ENCODE measurements at places on chromosomes 3 and 15. TPM values are rescaled to one million over a fixed set of nuclear protein-coding genes. Genes with fewer than 3 reads are reported as not detected.

CYP19A1 gene
- total RNA-seq, result not detected

CASR gene
- total RNA-seq, result not detected

ROPN1 gene
- total RNA-seq, result not detected

DPPA4 gene
- not detected for total RNA-seq

SAXO2 gene
- total RNA-seq, result 3.7 TPM

STRC gene
- total RNA-seq, result 0.22 TPM

DNA sequence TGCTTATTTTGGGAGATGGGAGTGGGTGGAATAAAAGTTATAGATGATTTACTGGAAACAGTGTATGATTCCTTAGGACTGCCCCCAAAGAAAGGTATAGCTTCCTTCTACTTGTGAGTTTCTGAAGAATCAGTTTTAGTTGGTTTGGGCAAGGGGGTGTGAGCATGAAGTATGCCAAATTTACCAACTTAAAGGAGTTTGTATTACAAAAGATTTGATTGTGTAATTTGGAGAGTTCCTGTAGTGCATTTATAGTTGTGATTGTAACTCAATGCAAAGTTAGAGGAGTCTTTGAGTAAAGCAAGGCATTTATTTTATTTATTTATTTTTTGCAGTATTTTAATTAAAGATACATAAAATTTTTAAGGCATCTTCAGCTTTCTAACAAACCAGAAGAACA, 42.8 kb downstream of the TSC22D2 start:
- no peaks in the 10 kb centered on the region for H3K27me3 ChIP-seq
- no peak overlapping the region for H3K4me3 ChIP-seq
- H3K36me3 ChIP-seq, result peaks cover 6% of the 10 kb centered on the region
- no peak overlapping the region for H3K27ac ChIP-seq
- DNase-seq, result no peak

DNA sequence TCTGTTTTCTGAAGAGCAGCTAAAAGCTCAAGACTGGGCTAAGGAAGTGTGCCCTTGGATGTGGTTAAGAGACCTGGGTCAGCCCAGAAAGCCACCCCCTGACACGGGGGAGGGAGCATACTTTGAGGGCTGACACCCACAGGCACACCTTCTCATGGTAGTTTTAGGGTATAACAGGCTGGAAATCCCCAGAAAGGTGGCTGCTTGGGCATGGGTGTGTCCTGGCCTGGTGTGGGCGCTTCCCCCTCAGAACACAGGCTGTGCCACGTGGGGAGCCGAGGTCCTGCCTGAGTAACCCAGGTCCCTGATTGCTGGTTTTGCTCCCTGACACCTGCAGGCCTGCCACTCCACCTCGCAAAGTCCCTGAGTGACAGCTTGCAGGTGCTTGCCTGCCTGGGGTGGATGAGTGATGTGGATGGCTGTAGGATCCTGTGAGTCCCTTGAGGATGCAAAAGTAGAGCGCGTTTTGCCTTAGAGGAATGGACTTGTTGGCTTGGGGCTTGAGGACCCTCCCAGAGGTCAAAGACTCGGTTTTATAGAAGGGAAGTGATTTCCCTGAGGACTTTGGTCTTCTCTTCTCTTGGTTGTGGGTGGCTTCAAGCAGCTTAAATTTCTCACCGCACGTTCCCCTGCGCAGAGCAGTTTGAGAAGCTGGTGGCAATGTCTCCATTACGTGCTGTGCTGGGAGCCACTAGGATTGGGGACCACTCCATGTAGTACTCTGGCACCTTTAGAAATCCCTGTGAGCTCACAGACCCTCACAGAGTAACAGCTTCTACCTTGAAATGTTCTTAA, 94.4 kb downstream of the DNASE1L3 start:
- peaks cover 11% of the 10 kb centered on the region for H3K4me1 ChIP-seq
- H3K36me3 ChIP-seq, result peaks cover 92% of the 10 kb centered on the region
- DNase-seq, result no peak
- H3K27ac ChIP-seq, result no peak overlapping the region
- no peaks in the 10 kb centered on the region for H3K27me3 ChIP-seq

DNA sequence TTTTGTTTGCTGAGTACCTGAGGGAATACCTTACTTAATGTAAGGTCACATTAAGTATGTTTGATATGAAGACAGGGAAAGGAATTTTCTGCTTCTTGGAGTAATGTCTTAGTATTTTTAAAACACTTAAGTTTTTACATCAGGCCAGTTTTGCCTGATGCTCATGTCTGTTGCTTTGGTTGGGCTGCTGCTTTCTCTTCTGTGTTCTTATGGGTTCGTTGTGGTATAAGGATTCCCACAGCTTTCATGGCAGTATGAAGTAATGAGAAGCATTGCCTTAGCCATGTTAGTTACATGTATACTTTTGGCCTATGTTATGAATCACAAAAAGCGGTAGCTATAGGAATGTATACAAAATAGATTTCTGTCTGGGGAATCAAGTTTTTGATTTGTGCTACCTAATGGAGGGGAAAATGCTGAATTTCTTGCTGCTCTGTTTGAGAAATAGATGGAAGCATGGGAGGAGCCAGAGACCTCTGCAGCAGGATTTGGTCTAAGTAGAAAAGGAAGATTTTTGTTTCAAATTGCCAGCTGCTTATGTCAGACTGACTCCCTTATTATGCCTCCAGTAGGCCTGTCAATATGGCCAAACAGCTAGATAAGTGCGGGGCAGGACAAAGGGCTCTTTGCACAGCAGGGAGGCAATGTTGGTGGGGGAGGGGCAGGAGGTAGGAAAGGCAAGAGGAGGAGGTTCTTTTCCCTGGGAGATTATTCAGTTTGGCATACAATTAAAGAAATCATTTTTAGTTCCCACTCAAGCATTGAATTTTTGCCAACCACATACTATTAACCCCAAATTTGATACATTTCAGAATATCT, 5.2 kb downstream of the SETD5 start:
- H3K27ac ChIP-seq, result no peak overlapping the region
- no peaks in the 10 kb centered on the region for H3K27me3 ChIP-seq
- H3K4me1 ChIP-seq, result peaks cover 49% of the 10 kb centered on the region
- peak overlapping the region; percentile 94 for H3K4me3 ChIP-seq
- DNase-seq, result no peak
- H3K36me3 ChIP-seq, result 0 out of 2 replicates have a peak, but pooled peaks cover 6% of the 10 kb centered on the region

GRCh38 chr3:8658306-8659212, 14.0 kb upstream of the SSUH2 start:
- peaks cover 16% of the 10 kb centered on the region for H3K4me1 ChIP-seq
- peak; percentile 75 for DNase-seq
- no peaks in the 10 kb centered on the region for H3K27me3 ChIP-seq
- peak overlapping the region; percentile 20 for H3K27ac ChIP-seq

DNA sequence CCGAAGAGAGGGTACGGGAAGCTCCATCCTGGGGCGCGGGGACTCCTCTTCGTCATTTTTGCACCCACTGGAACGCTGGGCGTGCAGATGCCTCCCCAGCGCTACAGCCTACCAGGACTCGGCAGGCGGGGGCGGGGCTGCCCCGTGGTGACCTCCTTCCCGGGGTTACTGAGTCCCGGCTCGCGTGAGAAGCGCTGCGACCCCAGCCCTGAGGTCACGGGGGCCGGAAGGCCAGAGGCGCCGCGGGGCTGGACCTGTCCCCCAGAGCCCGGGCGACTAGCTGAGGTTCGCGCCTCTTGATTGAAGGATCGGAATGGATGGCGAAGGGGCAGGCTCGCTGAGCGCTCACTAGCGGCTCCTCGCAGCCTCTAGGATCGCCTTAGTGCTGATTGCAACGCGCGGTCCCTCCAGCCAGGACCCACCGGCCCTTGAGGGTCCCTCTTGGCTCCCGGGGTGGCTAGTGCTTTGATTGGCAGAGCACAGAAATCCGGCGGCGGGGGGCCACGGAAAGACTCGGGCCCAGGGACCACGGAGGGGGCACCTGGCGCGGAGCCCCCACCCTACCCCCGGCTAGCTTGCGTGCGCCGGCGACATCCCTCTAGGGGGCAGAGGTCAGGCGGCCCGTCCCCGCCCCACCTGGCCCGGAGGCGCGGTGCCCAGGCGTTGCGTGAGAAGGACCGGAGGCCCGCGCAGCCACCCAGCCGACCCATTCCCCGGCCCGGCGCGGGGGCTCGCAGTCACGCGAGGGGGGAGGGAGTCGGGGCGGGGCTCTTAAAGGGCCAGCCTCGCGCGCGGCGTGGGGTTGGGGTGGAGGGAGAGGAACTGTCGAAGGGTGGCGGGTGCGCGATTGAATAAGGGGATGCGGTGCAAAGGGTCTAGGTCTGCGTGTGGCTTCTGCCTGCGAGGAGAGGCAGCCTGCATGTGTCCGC, 781 bp upstream of the CYP1A1 start:
- peaks cover 8% of the 10 kb centered on the region for H3K4me1 ChIP-seq
- H3K36me3 ChIP-seq, result no peaks in the 10 kb centered on the region
- peak overlapping the region; percentile 44 for H3K27ac ChIP-seq

DNA sequence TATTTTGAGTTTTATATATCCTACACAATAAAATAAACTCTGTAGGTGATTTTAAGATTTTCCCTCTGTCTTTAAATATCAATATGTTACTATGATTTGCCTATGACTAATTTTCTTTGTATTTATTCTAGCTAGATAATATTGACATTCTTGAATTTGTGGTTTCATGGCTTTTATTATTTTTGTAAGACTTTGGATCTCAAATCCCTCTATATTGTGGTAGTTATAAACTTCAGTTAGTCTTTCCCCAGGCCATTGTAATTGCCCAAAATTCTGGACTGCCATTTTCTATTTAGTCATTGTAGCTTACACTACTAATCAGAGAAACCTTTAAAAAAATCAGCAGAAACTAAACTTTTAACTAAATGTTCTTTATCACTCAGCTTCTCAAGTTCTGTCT, 1559.3 kb upstream of the GBE1 start:
- peak; percentile 62 for DNase-seq
- H3K4me3 ChIP-seq, result no peak overlapping the region
- peak overlapping the region; percentile 40 for H3K27ac ChIP-seq
- peaks cover 35% of the 10 kb centered on the region for H3K4me1 ChIP-seq

GRCh38 chr15:63030101-63030551, 12.4 kb upstream of the TPM1 start:
- no peaks in the 10 kb centered on the region for H3K36me3 ChIP-seq
- H3K27me3 ChIP-seq, result no peaks in the 10 kb centered on the region
- H3K4me1 ChIP-seq, result no peaks in the 10 kb centered on the region

- no peak overlapping the region for H3K4me3 ChIP-seq
- H3K27ac ChIP-seq, result no peak overlapping the region
- no peak for DNase-seq
- no peaks in the 10 kb centered on the region for H3K36me3 ChIP-seq
- peaks cover 4% of the 10 kb centered on the region for H3K4me1 ChIP-seq
- peaks cover 51% of the 10 kb centered on the region for H3K27me3 ChIP-seq
Measured at GRCh38 chr3:53795789-53796560, 50.2 kb downstream of the CHDH start.

- no peaks in the 10 kb centered on the region for H3K36me3 ChIP-seq
- no peak for DNase-seq
- no peaks in the 10 kb centered on the region for H3K4me1 ChIP-seq
- H3K4me3 ChIP-seq, result no peak overlapping the region
- H3K27ac ChIP-seq, result no peak overlapping the region
- no peaks in the 10 kb centered on the region for H3K27me3 ChIP-seq
Measured at GRCh38 chr3:118781232-118781631, 253.4 kb downstream of the IGSF11 start.

- H3K27me3 ChIP-seq, result no peaks in the 10 kb centered on the region
- H3K36me3 ChIP-seq, result no peaks in the 10 kb centered on the region
- peak overlapping the region; percentile 5 for H3K27ac ChIP-seq
Measured at GRCh38 chr3:145243875-145244274, 917.1 kb downstream of the PLOD2 start.

DNA sequence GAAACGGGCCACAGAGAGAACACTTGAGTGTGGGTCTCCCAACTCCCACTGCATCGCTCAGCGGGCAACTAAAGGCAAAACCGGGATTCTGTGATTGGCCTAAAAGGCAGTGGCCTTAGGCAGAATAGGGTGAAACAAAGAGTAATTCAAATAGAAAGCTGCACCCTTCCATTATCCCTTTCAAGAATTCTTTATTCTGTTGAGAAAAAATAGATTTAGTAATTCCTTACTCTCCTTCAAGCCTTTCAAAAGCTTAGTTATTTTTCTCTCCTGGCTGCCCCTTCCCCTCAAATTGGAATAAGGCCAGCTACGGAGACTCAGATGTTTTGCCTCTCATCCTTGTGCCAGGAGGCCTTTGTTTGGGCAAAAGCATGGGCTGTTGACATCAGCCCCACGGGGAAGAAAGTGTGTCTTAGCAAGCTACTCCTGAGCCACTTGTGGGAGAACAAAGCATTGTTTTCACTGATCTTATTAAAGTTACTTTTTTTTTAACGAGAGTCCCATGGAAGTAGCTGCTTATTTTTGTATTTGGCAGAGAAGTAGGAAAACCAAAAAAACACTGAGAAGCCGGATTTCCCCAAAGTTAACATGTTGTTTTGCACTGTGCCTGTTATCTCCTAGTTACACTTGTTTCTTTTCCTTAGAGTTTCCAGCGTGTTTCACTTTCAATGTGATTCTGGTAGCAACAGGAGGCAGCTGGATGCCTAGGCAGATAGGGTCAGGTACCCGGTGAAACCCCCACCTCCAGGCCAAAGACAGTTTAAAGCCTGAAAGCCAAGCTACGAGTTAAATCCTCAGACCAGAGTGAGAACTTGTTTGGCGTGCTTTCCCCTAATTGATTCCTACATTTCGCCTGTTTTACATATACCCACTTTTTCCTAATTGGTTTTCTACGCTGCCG, 2.2 kb downstream of the ST6GAL1 start:
- H3K4me1 ChIP-seq, result peaks cover 6% of the 10 kb centered on the region
- H3K36me3 ChIP-seq, result no peaks in the 10 kb centered on the region
- no peak for DNase-seq
- no peaks in the 10 kb centered on the region for H3K27me3 ChIP-seq
- peak overlapping the region; percentile 77 for H3K4me3 ChIP-seq

DNA sequence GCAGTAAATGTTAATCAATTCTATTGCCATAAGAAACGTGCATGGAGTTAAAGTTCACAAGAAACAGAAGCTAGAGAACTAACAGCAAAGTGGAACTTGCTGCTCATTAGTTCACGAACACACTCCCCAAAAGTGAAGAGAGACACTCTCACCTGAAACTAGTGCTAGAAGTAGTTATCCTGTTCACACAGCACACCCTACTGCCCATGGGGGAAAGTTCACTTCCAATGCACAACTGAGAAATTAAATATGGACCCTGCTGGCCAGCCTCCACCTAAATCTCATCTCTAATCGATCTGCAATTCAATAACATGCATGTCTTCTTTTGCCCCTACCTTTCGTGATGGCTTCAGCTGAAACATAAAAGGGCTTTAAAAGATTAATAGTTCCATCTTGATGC, 39.4 kb upstream of the FRMD4B start:
- DNase-seq, result peak; percentile 51
- no peaks in the 10 kb centered on the region for H3K27me3 ChIP-seq
- H3K27ac ChIP-seq, result no peak overlapping the region
- no peak overlapping the region for H3K4me3 ChIP-seq
- no peaks in the 10 kb centered on the region for H3K36me3 ChIP-seq

DNA sequence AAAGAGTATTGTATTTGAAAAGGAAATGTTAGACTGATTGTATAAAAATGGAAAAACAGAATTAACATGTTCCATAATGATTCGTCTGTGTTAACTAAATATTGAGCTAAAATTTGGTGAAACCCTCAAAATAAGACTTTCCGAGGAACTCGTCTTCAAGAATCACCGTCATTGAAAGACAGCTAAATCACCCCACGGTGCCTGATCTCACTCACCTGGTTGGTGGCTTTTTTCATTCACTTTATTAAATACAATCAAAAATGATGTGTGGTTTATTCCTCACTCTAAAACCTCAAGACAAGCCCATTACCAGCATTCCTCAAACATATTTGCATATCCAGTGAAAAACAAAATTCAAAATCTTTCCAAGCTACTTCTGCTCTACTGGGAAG, 153.9 kb downstream of the FOXP1 start:
- DNase-seq, result no peak
- peaks cover 28% of the 10 kb centered on the region for H3K4me1 ChIP-seq
- H3K27ac ChIP-seq, result no peak overlapping the region
- no peaks in the 10 kb centered on the region for H3K27me3 ChIP-seq

GRCh38 chr3:124263168-124263567, 271.2 kb upstream of the ROPN1 start:
- H3K4me1 ChIP-seq, result peaks cover 34% of the 10 kb centered on the region
- DNase-seq, result peak; percentile 93
- no peak overlapping the region for H3K4me3 ChIP-seq
- no peaks in the 10 kb centered on the region for H3K36me3 ChIP-seq
- no peaks in the 10 kb centered on the region for H3K27me3 ChIP-seq
